Omental fat pad (tissue), 4 donors: ENCODE measurements at places on chromosomes 5 and 9.

DNA sequence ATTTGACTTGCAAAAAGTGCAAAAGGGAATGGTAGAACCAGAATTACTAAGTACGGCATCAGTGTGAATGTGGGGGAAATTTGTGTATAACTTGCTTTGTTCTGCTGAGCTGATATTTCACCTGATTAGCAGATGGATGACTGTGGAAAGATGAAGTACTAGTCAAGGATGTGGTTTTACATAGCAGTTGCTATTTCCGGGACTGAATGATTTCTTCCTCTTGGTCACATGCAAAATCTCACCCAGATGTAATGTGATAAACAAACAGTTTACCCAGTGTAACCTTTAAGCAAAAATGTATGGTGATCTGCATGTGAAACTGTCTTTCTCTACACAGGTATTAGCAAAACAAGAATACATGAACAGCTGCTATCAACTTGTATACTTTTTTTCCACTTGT lies 46.1 kb downstream of the DCP2 start:
- no peak for DNase-seq

GRCh38 chr5:116437922-116438578 lies 136.6 kb downstream of the SEMA6A start:
- no peak for DNase-seq

GRCh38 chr5:120499876-120500563 lies 35.9 kb downstream of the PRR16 start:
- DNase-seq: no peak

DNA sequence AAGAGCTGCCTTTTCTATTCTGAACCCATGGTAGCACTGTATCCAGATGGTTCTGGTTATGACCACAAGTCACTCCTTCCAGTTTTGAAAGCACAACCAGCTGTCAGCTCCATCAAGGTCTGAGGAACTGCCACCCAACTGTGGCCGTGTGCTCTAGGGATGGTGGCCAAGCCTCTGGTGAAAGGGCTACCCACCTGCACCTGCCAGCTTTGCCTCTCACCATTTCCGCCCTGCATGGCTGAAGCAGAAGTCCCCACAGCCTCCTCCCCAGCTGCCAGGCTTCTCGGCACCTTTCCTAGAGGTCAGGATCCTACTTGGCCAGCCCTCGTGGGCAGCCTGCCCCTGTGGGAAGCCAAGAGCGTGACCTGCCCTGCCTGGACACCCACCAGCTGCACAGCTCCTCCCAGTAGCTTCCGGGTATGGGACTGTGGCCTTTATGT lies 16.8 kb downstream of the SEMA5A start:
- DNase-seq: no peak

DNA sequence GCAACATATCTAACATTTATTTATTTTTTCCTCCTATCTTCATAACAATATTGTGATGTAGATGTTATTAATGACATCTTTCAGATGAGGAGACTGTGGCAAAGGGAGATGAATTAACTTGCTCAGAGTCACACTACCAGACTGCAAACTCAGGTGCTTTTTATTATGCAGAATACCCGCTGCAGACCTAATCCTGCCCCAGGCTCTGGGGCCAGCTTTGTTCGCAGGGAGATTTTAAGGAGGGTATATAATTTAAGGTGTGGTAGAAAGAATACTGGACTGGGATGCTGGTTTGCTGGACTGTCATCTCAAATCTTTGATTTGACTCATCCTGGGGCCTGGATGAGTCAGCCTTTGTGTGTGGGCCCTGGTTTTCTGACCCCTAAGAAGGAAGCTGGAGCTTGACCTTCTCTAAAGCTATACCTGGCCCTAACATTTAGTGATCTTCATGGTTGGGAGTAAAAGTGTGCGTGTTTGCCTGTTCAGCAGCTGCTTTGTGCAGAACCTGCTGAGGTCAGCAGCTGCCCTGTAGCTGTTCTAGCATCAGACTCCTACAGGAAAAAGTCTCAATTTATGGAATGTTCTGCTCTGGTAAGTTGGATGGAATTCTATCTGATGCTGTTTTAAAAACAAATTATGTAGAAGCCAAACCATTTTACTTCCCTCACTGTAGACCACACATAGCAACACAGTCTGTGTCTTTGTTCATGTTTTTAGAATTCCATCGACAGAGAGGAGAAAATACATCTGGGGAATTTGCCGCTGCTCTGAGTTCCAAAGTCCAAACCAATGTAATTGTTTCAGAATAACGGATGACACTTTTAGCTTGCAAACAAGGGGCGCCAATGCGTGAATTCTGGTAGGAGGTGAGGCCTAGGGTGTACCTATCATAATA lies 4.5 kb downstream of the SLC36A1 start:
- no peak for DNase-seq

DNA sequence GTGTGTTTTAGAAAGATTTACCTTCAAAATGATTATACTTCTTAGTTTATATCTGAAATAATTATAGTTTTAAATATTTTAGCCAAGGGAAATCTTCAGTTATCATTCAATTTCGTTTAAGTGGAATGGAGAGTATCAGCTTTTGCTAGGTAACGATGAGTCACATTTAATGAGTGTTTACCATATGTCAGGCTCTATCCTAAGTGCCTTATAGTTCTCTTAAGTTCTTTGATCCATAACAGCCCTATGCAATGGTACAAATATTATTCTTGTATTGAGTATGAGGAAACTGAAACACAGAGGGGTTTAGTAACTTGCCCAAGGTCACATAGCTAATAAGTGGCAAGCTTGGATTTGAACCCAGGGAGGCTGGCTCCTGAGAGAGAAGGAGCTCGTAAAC lies 37.5 kb upstream of the SHB start:
- no peak for DNase-seq

DNA sequence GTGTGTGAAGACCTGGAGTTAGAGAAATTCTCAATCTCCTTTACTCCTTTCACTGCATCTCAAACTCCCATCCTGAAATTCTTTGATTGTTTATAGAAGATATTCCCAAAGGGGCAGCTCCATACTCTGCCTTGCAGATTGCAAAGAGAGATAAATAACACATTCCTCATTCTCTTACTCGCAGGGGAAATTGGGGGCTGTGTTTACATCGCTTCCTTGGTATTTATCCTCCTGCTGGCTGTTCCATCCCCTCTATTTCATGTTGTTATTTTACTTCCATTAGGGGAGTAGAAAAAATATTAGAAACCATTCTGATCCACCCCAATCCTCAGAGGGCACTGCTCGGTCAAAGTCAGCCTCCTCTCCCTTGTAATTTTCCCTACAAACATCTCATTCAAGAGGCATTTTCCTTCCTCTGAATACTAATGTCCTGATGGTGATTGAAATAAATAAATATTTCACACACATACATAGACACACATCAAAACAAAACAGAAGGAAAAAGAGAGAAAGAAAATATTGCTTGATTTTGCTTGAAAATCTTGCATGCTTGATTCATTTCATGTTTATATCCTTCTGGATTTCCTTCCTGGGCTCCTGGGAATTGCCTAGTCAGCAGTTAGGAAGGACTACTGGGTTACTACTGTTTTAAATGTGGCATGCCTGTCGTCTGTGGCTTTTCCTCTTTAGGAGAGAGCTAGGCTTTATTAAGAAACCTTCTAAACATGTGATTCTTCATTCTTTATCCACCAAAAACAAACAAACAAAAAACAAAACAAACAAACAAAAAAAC lies 420.1 kb upstream of the PAPPA start:
- DNase-seq: no peak

GRCh38 chr9:127586537-127586936 lies 25.5 kb upstream of the STXBP1 start:
- no peak for DNase-seq

DNA sequence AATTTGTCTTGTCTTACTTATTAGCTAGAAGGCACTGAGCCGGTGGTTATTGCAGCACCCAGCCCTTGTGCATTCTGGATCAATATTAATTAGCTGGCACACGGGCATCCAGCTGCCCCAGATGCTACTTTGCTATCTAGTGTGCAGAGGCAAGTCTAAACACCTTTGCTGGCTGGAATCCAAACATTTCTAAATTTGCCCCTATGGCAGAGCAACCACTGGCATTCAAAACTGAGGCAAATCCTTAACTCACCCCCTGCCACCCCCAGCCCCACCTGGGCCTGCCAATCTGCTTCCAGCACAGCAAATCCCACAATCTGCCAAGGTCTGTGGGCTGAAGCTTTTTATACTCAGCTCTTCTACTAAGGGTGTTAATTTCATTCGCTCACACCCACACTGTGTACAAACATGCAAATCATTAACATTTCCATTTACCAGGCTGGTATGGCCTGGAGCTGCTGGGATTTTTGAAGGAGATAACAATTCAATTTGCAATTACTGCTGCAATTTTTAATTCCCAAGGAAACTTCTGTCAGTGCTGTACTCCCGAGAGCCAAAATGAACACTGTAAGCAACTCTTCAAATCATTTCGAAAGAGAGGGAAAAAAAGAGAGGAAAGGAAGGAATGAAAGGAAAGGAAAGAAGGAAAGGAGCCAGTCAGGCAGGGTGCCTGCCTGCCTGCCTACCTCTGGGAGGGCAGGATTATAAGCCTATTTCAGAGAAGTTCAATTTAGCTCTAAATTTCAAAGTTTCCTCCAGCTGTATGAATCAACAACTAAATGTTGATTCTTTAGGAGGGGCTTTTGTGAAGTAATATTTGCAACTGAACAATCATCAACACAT lies 35.5 kb downstream of the RAPGEF1 start:
- DNase-seq: no peak

DNA sequence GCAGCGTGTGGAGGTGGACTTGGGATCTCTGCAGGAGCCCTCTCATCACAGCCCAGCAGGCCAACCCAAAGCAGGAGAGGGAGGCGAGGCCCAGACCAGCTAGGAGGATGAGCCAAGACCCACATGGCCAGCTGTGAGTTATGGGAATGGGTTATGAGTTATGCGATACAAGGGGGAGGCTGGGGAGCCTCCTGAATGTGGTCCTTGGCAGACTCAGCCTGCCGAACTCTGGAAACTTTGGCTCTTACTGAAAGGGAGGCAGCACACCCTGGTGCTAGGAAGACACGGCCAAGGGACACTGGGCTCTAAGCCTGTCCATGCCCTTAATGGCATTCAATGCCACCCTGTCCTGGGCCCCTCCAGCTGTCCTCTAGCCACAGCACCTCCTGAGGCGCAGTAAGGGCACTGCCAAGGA lies 7.7 kb upstream of the VAV2 start:
- DNase-seq: no peak

DNA sequence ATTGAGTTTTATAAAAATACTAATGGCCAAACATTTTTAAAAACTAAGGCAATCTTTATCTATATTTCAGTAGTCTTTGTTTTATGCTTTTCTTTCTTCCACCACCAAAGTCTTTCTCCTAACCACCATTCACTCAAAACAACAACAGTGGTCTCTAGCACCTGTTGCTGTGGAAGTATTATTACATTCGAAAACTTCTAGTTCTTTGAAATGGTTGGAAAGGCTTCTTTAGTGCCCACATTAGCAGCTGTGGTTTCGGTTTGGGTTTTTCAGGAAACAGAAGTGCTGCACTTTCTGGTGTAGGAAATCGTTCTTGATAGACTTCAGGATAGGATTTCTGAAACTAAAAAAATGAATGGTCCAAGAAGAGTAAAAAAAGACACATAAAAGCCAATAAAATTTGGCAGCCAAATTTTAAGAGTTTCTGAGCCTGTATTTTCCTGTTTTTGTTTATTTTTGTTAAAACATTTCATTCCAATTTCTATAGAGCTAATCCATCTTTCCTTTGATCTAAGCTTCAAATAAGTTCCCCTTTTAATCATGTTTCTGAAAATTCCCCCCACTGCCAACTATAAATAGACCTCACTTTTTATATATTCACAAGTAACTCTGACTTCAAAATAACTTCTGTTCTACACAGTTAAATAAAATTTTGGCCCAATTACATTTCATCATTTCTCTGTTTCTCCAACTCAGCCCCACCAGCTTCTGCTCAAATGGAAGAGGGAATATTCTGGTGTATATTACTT lies 102.2 kb downstream of the DEPDC1B start:
- no peak for DNase-seq

DNA sequence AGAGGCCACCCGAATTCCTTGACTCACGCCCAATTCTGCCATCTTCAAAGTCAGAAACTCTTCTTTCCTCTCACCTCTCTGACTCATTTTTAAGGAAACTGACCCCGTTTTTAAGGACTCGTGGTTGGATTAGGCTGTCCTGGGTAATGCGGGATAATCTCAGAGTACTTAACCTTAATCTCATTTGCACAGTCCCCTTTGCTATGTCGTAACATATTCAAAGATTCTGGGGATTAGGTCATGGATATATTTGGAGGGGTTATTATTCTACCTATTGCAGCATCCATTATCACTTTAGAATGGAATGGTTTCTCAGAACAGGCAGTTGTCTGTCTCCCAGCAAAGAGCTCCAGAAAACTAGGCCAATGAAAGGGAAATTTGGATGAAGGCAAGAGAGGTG lies 80.8 kb upstream of the IL12B start:
- no peak for DNase-seq

GRCh38 chr5:137888863-137889759 lies at the start of gene PKD2L2:
Gene PKD2L2 (plus strand): TSS chr5:137889457. CDS start chr5:137889492, 35 bp downstream.
- peak; percentile 29 for DNase-seq

- DNase-seq: no peak
These were observed 24.5 kb downstream of the PTGES2 start for GRCh38 chr9:128102861-128103588.

- no peak for DNase-seq
These were observed 54.4 kb upstream of the RPL26L1 start for GRCh38 chr5:172904643-172905345.

- DNase-seq: no peak
These were observed 444.8 kb downstream of the TLR4 start for GRCh38 chr9:118148990-118149389.

- no peak for DNase-seq
These were observed 22.1 kb downstream of the LRRC19 start for GRCh38 chr9:26983340-26983739.

DNA sequence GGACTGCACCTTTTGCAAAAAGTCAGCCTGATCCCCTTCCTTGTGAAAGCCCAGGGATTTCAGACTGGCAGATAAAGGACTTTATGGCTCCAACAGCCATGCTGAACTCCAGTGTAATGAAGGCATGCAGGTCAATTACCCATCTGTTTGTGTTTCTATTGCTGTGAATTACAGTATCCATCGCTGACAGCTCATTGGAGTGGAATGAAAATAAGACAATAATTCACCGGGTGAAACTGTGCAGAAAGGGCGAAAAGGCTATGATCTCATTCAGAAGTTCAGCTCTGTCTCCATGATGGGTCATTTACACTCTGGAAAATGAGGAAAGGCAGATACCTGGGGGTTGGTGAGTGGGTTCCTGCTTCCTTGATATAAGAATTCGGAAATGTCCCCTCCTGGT lies 148.0 kb downstream of the BRINP1 start:
- DNase-seq: no peak

DNA sequence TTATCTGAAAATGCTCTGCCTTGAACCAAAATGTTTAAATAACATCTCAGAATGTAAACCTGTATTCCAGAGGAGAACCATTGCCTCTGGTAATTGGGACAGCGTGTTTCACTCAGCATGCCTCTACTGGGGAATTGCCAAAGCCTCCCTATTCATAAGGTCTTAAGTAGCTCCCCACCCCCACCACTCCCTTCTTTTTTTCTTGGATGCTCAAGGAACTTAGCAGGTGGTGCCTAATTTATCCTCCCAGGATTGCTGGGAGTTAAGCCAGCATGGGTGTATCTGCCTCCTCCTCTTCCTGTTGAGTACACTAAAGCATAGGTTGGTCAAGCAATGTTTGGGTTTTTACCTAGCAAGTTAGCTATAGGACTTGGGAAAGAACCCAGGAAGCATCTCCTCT lies 220.2 kb downstream of the DMAC1 start:
- no peak for DNase-seq

- DNase-seq: no peak
These were observed 38.1 kb downstream of the HMCN2 start for GRCh38 chr9:130303613-130304055.
